ENCODE measurements at places on chromosomes 16 and 17. TPM values are rescaled to one million over a fixed set of nuclear protein-coding genes. Genes with fewer than 3 reads are reported as not detected.

Gene VWA3A
- 0.32 TPM for total RNA-seq

Gene OSGIN1
- total RNA-seq, result 0.41 TPM

Gene CIITA
- 10.7 TPM for total RNA-seq

Gene HASPIN
- total RNA-seq, result 0.89 TPM

Gene LRRC46
- total RNA-seq, result 1.0 TPM

Gene TLCD1
- not detected for total RNA-seq

Gene NTN1
- total RNA-seq, result 0.15 TPM

Gene PPP1R1B
- 0.20 TPM for total RNA-seq

Gene SNRNP25
- total RNA-seq, result 9.0 TPM

Gene RSKR
- total RNA-seq, result 14.2 TPM

Gene PHOSPHO1
- not detected for total RNA-seq

Gene SYT17
- total RNA-seq, result 0.38 TPM

Gene CCL1
- total RNA-seq, result not detected

Gene TEKT3
- total RNA-seq, result not detected

Gene KRTAP4-4
- total RNA-seq, result not detected

Gene CETP
- total RNA-seq, result 0.19 TPM

Gene CNTNAP1
- total RNA-seq, result 4.1 TPM

Gene RNF222
- 0.15 TPM for total RNA-seq

Gene HYDIN
- 1.2 TPM for total RNA-seq

Gene TNP2
- total RNA-seq, result not detected

Gene SULT1A2
- total RNA-seq, result 0.53 TPM

Gene CCL2
- 0.60 TPM for total RNA-seq

Gene CES3
- 0.58 TPM for total RNA-seq

Gene MT1M
- total RNA-seq, result not detected

Gene BICDL2
- 0.15 TPM for total RNA-seq

Gene METRNL
- total RNA-seq, result 50.8 TPM

Gene SCIMP
- 1.2 TPM for total RNA-seq

Gene HEATR9
- 0.90 TPM for total RNA-seq

Gene NPTX1
- 0.13 TPM for total RNA-seq
